ENCODE measurements at places on chromosomes 1 and 21. TPM values are rescaled to one million over a fixed set of nuclear protein-coding genes. Genes with fewer than 3 reads are reported as not detected.

Gene C1orf226
- total RNA-seq: 9.3 TPM

Gene CELSR2
- total RNA-seq: 11.0 TPM

Gene LIN28A
- total RNA-seq: 868 TPM

Gene OPRD1
- total RNA-seq: 0.52 TPM

Gene TMEM269
- total RNA-seq: 1.1 TPM

Gene TSPAN1
- total RNA-seq: not detected

Gene IL6R
- 10.3 TPM for total RNA-seq

Gene NCAM2
- total RNA-seq: 0.30 TPM

Gene VWA5B1
- 0.26 TPM for total RNA-seq

Gene FCGR3B
- total RNA-seq: not detected

Gene SHCBP1L
- not detected for total RNA-seq

Gene KIF21B
- 14.1 TPM for total RNA-seq

Gene RAB42
- total RNA-seq: 6.2 TPM

Gene ETNK2
- 44.3 TPM for total RNA-seq

Gene MSH4
- total RNA-seq: 0.24 TPM

Gene CD48
- 2.2 TPM for total RNA-seq

Gene FCRLB
- 0.74 TPM for total RNA-seq

Measured in H7 (cell line).